HTR-8/SVneo (cell line): ENCODE measurements at places on chromosomes 1 and 21.

GRCh38 chr1:159015440-159015909, 5.8 kb downstream of the IFI16 start:
- peak; percentile 26 for DNase-seq

- DNase-seq = no peak
These were observed 13.0 kb downstream of the NES start for GRCh38 chr1:156664046-156664766.

DNA sequence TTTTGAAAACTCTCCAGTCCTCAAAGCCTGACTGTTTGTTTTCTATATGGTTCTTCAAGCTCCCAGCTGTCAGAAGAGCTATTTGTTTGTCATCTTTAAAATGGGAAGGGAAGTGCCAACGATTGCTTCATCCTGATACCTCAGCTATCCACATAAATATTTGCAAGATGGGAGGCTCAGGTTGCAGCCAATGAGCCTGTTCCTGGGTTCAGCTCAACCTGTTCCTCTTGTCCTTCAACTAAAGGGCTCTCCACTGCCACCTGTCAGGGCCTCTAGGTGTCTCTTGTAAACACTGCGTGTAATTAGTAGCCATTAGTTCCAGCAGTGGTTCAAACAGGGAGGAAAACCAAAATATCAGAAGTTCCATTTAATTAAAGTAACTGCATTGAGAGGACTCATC, 445.1 kb downstream of the AJAP1 start:
- no peak for DNase-seq

DNA sequence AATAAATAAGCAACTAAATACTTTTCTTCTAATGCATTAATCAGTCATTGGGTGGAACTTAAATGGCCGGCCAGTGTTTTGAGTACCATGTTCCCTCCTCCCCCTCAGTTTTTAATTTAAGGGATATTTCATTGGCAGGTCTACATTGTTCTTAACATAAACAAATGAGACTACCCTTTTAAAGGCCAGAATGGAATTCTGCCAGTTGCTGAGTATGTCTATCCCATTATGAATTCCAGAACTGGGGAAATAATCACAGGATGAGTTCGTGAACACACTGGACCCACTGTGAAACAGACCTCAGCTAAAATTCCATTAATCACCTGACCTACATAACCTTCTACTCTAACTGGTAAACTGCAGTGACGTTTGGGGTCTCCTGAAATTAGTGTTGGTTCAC, 305.5 kb upstream of the PKN2 start:
- DNase-seq = no peak

GRCh38 chr1:46687093-46687659, 15.5 kb downstream of the TEX38 start:
- DNase-seq = no peak

DNA sequence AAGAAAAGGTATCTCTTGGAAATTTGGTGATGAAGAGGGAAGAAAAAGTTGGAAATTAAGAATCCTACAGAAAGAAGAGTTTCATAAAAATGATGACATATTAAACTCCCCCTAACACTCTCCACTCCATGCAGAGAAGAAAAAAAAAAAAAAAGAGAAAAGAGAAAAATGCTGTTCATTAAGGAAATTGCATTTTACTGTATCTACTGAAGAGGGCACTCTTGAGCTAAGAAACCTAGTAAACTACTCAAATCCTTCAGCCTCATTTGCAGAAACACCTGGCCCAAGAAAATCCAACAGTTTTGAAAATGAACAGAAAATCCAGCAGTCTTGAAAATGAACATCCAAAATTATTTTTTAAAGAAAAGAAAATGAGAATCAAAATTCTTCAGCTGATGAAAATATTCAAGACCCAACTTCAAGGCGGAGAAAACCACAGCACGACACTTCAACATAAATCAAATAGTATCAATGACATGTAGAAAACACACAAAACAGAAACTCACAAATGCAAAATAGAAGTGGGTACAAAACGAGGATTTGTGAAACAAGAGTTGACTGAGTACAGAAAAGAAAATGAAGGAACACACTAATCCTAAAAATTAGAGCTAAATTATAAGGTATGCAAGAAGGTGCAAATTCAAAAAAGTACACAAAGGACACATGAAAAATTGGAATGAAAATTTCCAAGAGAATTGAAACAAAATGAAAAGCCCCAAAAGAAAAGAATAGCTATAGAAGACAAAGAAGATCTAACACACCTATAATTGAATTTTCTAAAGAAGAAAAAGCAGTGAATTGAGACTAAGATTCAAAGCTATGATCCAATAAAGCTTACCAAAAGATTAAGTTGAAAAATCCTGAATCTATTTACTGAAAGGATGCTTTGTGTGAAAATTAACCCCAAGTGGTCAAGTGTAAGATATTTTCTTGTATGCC, 73.2 kb upstream of the DNAJC6 start:
- DNase-seq = peak; percentile 43

DNA sequence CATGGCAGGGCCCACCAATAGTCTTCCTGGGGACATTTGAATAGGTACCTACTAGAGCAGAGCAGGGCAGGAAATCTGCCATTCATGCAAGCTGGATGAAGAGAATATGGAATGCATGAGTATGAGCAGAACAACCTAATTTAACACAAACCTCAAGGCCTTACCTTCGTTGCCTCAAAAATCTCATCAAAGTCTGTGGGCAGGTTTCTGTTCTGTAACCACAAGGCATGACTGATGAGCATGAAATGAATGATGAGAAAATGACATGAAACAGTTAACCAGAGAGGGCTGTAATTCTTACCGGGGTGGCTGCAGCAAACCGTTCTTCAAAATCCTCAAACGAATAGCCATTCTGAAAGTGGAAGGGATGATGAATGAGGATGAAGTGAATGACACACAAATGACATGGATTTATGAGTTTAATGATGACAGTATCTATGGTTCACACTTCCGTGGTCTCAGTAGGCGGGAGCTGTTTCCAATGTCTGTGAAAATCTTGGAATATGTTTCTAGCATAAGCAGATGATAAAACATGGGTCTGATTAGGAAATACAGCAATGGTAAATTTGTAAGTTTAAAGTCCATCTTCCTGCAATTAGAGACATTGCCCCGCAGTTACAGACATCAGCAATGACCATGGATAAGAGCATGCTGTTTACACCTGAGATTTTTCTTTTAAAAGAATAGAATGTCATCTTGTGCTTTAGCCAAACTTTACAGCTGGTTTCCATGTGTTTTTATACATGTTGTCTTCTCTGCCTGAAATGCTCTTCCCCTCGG, 67.6 kb upstream of the C8B start:
- DNase-seq = no peak

DNA sequence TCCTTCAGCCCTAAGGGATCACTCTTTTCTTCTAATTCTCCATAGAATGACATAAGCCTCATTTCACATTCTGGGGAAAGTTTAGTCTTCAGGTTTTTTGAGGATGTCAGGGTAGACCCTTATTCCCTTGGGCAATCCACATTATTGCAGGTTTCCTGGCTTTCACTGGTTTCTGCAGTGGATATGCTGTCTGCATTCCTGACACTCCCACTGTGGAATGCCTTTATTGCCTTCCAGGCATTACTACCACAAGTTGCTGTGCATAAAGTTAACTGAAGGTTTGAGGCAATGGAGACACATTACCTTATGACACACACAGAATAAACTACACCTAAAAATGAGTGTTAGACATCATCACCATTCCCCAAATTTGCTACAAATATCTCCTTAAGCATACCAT, 12.7 kb downstream of the FASLG start:
- peak; percentile 13 for DNase-seq

DNA sequence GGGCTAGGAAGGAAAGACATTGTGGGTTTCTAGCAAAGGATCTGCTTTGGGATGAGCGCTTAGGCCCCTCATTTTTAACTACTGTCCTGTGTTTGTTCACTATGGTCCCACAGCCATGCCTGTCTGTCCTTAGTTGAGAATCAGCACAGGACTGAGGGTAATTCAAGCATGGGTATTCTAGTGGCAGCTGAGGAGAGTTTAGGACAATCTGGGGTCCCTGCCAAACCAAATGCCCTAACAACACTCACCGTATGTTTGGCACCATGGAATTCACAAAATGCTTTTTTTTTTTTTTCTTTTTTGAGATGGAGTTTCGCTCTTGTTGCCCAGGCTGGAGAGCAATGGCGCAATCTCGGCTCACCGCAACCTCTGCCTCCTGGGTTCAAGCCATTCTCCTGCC, 10.4 kb downstream of the ARHGEF11 start:
- no peak for DNase-seq

DNA sequence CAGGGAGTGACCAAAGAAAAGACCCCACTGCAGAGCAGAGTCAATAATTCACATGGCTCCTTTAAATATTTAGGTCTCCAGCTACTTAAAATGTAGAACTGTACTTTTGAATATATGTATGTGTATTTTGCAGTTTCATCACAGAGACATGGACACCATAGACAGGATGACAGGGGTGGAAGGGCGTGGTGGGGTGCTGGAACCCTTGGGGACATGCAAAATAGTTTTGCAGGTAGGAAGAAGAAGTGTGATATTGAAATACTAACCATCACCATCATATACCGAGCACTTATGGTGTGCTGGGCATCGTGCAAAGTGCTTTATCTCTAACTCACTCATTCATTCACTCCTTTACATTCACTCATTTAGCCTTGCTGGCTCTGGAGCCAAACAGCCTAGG, 72.5 kb upstream of the IGSF21 start:
- no peak for DNase-seq

DNA sequence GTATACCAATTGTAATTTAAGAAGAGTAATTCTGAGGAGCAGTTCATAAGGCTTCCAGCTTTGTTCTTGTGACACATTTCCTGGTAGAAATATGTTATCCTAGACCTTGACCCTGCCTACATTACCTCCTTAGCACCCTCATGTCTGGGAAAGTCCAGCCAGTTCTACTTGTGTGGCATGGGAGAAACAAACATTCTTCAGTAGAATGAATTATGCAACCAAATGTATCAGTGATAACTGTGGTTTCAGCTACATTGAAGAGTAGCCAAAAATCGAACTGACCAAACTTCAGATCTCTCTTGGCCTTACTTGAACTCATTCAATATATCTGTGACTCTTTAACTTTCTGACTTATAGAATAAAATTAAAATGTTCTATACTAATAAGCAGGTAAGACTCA, 308.1 kb upstream of the LYPLAL1 start:
- no peak for DNase-seq

DNA sequence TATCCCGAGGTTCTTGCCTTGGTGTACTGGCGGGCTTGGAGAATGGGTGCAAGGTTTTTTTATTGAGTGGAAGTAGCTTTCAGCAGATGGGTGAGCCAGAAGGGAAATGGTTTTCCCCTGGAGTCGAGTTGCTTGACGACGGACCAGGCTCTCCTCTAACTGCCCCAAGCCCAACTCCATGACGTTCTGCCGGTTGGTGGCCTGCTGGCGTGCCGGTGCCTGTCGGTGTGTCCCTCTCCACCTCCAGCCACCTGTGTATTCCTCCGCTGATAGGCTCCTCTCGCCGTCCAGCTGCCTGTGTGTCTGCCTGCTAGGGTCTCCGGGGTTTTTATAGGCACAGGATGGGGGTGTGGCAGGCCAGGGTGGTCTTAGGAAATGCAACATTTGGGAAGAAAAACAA, 34.3 kb upstream of the PTGFRN start:
- DNase-seq = no peak

GRCh38 chr1:85449356-85449755, 15.6 kb downstream of the DDAH1 start:
- no peak for DNase-seq

DNA sequence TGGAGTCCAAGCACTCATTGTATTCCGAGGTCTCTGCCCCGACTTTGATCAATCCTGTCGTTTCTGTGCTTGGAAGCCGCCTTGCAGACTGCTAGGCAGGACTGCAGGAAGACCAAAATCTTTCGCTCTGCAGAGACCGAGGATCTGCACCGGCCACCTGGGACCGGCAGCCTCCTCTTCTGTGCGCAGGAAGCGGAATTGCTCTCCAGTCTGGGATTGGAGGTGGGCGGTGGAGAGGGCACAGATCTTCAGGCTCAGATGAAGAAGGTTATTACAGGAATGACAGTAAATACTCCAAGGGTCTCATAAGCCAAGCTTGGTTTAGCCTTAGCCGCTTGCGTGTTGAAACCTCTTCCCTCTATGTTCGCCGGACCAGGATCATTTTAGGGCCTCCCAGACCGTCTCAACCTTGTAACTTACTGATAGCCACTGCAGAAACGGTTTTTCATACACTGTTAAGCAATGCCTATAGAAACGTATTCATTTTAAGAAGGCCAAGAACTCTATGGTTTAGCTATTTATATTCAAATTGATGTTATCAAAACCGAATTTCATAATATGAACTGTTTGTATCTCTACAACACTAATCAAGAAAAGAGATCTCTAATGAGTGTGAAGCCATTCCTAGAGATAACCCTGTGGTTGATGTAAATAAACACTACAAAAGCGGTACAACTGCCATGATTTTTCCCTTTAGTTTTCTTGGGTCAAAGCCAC, 1.1 kb downstream of the MIA3 start:
- peak; percentile 39 for DNase-seq

GRCh38 chr21:28375708-28376385, 616.8 kb downstream of the LTN1 start:
- DNase-seq = no peak

- DNase-seq = no peak
These were observed 88.1 kb upstream of the SPATA6 start for GRCh38 chr1:48560116-48560515.

- no peak for DNase-seq
These were observed 60.6 kb downstream of the WNT9A start for GRCh38 chr1:227886993-227887696.

- DNase-seq = no peak
These were observed 1329.5 kb upstream of the B3GALT2 start for GRCh38 chr1:194515916-194516315.

GRCh38 chr1:50430010-50430405, 6.8 kb upstream of the DMRTA2 start:
- DNase-seq = no peak

DNA sequence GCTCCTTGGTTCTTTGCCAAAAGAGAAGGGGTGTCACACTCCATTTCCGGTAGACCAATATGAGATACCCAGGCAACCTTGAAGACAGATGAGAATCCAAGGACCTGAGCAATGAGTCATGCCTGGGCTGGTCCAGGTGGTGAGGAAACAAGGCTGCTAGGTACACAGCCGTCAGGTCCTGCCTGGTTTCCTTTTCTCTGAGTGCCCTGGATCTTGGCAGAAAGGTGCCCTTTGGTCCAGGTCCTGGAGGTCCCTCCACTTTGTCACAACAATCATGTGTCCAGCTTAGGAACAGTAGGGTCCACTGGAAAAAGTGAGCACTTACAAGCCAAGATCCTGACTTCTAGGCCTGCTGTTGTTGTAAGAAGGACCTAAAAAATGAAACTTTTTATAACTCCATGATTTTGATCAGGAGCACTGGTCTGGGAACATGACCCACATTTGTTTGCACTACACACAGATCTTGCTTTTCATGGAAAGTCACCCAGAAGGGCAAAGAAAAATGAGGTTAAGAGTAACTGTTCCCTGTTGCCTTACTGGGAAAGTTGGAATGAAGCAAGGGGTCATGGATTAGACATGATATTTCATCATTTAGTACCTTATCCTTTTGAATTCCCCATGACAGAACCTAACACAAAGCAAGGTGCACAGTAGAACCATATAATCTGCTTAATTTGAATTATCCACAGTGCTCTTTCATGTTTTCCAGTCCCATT, 94.7 kb downstream of the PAPPA2 start:
- DNase-seq = no peak

GRCh38 chr1:53107570-53108322, 34.7 kb downstream of the SLC1A7 start:
- no peak for DNase-seq
